Upper lobe of left lung (tissue), 6 donors: ENCODE measurements at places on chromosomes 7 and 10. TPM values are rescaled to one million over a fixed set of nuclear protein-coding genes. Genes with fewer than 3 reads are reported as not detected.

- no peak overlapping the region for H3K4me3 ChIP-seq
- no peaks in the 10 kb centered on the region for H3K27me3 ChIP-seq
- DNase-seq, result no peak
- H3K4me1 ChIP-seq, result no peaks in the 10 kb centered on the region
- H3K27ac ChIP-seq, result no peak overlapping the region
Observed at GRCh38 chr7:155274633-155275355, 22.9 kb upstream of the INSIG1 start.

DNA sequence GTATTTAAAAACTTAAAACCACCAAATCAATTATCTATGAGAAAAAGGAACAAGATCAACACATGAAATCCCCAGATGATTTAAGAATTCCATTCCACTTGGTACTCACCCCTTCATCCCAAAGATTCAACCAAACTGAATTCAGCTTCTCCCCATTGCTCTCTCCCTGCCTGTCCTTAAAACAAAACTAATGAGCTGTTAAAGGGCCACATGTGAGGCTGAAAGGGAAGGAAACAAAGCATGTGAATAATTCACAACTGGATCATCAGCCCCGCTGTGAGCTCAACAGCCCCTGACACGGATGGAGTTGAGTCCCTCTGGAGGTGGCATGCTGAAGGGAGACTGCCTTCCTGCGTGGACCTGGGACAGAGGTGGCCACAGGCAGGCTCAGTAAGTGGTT, 32.9 kb downstream of the VOPP1 start:
- DNase-seq, result no peak
- H3K27me3 ChIP-seq, result no peaks in the 10 kb centered on the region
- H3K4me1 ChIP-seq, result peaks cover 33% of the 10 kb centered on the region
- H3K36me3 ChIP-seq, result no peaks in the 10 kb centered on the region
- no peak overlapping the region for H3K4me3 ChIP-seq

DNA sequence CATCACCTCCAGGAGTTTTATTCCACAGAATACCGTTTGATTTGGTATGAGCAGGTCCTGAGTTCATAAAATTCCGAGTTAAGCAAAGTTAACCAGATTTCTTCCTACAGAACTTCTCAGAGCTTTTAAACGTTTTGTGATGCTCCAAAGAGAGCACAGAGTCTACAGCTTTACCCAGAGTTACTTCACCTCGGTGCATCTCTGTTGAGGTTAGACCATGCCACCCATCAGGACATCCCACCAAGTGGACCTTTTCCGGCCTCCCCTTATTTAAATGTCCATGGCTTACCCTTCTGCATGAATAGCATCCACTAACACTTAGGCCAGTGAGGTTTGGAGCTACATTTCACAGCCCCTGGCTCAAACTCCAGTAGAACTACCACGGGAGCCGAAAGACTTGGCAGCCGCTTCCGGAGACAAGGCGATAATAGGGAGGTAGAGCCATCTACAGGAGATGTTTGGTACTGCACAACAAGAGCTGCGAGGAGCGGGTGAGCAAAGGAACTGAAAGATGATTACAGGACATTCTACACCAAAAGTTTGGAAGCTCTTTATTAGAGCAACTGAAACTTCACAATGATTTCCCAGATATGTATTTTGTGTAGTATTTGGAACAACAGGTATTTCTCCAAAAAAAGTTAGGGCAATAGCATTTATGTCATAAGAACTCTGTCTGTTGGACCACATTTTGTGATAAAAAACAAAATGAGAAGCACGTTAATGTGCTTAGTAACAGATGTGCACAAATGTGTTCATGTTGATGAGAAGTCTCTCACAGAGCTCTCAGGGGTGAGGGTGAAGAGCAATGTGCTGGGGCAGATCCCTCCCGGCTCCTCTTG, 174.7 kb downstream of the HERPUD2 start:
- H3K36me3 ChIP-seq, result no peaks in the 10 kb centered on the region
- H3K27ac ChIP-seq, result no peak overlapping the region
- peak; percentile 56 for DNase-seq
- no peaks in the 10 kb centered on the region for H3K27me3 ChIP-seq
- H3K4me1 ChIP-seq, result no peaks in the 10 kb centered on the region

The LDB3 gene
- total RNA-seq, result 1.3 TPM

GRCh38 chr7:17396692-17397091, 98.2 kb downstream of the AHR start:
- H3K27ac ChIP-seq, result no peak overlapping the region
- no peak overlapping the region for H3K4me3 ChIP-seq
- H3K27me3 ChIP-seq, result no peaks in the 10 kb centered on the region
- H3K36me3 ChIP-seq, result no peaks in the 10 kb centered on the region
- no peaks in the 10 kb centered on the region for H3K4me1 ChIP-seq
- DNase-seq, result no peak

GRCh38 chr7:100837099-100837836, 9.9 kb upstream of the EPHB4 start:
- peaks cover 19% of the 10 kb centered on the region for H3K4me1 ChIP-seq
- DNase-seq, result peak; percentile 93
- no peaks in the 10 kb centered on the region for H3K27me3 ChIP-seq

DNA sequence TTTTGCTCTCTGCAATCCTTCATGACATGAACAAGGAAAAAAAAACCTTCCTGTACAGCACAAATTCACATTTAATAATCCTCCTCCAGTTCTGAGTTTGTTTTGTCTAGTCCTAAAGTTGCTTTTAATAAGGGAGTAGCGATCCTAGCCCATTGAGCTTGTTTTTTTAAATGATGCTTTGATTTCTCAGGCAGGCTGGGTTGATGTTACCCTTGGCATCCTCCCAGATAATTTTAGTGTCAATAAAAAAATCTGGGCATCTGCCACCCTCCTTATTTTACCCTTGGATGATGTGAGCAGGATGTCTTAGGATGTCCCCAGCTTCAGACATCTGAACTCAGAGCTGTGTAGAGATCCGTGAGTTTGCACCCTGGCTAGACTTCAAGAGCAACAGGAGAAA, 33.9 kb upstream of the PROSER2 start:
- no peak overlapping the region for H3K27ac ChIP-seq
- no peak for DNase-seq
- no peaks in the 10 kb centered on the region for H3K27me3 ChIP-seq
- H3K36me3 ChIP-seq, result no peaks in the 10 kb centered on the region
- H3K4me1 ChIP-seq, result no peaks in the 10 kb centered on the region

- no peaks in the 10 kb centered on the region for H3K4me1 ChIP-seq
- no peaks in the 10 kb centered on the region for H3K36me3 ChIP-seq
- H3K27me3 ChIP-seq, result no peaks in the 10 kb centered on the region
Observed at GRCh38 chr7:9148687-9149086, 715.3 kb downstream of the NXPH1 start.

- H3K36me3 ChIP-seq, result no peaks in the 10 kb centered on the region
- no peak overlapping the region for H3K4me3 ChIP-seq
- no peak overlapping the region for H3K27ac ChIP-seq
- peak; percentile 17 for DNase-seq
- H3K4me1 ChIP-seq, result peaks cover 7% of the 10 kb centered on the region
Observed at GRCh38 chr10:75103881-75104686, 7.4 kb upstream of the SAMD8 start.

The ARHGAP21 gene
- total RNA-seq, result 81.4 TPM
